Stimulated activated naive B cell treated with anti-CD40 and anti-IgM and Interleukin-4, amounts not matched to agents 10 μg/mL and 1 μg/mL and 100 μg/mL, for 72 hours (primary cell): ENCODE measurements at places on chromosomes 13 and 19.

GRCh38 chr19:44570984-44571684 is 41.7 kb upstream of the CEACAM20 start:
- DNase-seq: peak; percentile 25

DNA sequence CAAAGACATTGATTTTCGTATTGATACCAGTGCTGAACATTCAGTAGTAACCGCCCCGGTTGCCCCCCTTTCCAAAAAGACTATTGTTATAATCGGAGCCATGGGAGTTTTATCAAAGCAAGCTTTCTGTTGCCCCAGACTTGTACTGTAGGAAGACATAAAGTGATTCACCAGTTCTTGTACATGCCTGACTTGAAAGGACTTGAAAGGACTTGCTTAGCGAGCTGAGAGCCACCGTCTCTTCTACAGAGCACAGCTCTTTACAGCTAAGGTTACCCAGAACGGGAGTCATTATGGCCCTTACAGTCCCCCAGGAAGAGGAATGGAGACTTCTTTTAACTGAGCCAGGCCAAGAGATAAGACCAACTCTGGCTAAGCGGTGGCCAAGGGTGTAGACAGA is 5.1 kb downstream of the ZNF816 start:
- DNase-seq: no peak

DNA sequence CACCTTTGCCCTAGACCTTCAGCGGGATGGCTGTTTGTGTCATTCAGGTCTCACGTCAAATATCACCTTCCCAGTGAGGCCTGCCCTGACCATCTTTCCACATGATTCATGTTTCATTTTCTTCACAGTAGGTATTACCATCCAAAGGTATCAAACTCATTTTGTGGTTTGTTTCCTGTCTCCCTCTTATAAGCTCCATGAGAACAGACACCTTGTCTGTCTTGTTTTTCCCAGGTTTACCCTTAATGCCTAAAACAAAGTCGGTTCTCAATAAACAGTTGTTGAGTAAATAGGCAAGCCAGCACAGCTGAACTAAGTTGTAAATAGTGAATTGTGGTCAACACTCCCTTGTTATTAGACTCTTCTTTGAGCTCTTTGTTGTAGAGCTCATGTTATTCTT is 122.6 kb upstream of the GJB6 start:
- DNase-seq: no peak

DNA sequence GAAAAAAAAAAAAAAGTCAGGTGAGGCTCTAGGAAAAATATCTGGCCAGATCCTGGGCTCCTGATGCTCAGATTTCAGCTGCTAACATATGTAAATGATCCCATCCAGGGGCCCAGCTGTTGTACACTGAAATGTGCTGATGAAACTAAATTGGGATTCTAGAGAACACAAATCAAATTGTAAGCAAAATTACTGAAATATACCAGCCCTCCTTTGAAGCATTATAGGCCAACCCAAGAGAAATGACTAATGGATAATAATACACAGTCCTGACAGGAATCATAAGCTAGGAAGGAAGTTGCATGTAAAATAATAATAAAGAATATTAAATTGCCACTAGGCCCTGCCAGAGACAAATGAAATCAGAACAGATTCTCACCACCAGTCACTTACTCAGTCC is 17.8 kb downstream of the KCTD12 start:
- no peak for DNase-seq

DNA sequence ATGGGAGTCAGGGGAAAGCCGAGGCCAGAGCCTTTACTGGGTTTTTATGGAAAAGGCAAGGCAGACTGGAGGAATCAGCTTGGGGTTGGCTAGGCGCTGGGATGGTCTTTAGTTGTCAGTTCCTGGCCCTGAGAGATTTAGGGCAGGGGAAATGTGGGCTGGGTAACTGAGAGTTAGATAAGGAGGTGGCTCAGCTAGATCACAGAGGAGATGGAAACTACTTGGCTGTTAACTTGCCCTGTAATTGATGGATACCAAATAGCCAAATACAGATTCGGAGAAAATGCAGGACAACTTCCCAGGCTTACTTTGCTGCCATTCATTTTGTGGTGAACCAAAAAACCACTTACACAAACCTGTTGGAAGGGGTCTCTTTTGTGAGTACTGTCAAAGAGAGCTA is 54.0 kb downstream of the LRCH1 start:
- DNase-seq: no peak

DNA sequence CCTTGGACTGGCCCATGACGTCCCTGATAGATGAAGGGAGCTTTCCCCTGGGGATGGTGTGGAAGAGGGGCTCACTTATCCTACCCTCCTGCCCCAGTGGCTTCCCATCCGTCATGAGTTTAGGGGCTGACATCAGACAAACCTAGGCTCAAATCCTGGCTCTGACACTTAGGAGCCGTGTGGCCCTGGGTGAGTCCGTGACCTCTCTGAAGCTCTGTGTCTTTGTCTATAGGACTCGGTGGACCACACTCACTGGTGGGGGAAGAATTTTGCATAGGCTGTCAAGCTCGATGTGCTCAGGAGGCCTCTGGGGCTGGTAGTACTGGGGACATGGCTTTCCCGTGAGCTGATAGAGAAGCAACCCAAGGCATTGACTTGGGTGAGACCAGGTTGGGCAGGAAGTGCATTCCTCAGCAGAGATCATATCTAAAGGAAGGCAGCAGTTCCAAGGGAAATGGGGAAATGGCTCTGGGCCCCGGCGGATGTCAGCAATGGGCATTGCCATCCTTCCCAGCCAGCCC is 17.4 kb upstream of the AP1M2 start:
- peak; percentile 26 for DNase-seq

DNA sequence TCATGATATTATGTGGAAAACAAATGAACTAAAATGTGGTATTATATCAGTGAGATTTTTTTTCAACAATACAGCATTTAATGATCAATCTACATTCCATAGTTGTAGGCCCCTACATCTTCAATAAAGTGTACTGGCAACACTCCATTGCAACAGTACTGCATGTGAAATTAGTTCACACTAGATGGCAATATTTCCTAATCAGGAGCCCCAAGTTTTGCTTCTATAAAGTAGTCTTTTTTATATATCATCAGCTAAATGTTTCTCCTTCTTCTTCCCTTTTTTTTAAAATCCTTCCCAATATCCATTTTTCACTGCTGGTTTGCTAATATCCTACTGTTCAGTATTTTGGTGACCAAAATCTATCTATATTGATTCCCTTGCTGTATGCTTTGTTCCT is 528.3 kb upstream of the ATXN8OS start:
- DNase-seq: no peak

DNA sequence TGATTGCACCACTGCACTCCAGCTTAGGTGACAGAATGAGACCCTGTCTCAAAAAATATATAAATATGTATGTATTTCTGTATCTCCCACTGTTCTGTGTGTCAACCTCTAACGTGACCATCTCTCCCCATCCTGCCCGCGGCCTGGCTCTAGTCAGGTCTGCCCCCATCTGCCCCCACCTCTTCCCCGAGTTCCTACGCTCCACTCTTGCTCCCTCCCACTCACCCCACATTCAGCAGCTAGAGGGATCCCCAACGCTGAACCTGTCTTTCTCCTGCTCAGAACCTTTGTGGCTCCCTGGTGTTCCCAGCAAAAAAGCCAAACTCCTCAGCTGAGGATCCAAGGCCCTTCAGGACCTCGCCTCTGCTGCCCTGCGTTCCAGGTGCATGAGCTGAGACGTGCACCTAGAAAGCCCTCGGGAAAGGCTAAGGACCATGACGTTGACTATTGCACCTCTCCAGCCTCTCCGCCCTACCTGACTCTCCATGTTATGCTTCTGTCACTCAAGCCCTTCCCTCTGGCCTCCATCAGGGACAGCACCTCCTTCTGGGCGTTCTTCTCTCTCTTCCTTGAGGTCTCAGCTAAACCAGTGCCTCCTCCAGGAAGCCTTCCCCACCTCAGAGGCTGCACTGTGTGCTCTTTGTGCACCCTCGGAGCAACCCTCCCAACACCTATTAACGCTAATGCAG is 18.1 kb downstream of the AKT2 start:
- DNase-seq: no peak

GRCh38 chr13:43805681-43806128 is 18.9 kb upstream of the ENOX1 start:
- no peak for DNase-seq
